Activated CD4-positive, alpha-beta T cell treated with anti-CD3 and anti-CD28 coated beads for 24 hours (primary cell): ENCODE measurements at places on chromosomes 4 and X.

DNA sequence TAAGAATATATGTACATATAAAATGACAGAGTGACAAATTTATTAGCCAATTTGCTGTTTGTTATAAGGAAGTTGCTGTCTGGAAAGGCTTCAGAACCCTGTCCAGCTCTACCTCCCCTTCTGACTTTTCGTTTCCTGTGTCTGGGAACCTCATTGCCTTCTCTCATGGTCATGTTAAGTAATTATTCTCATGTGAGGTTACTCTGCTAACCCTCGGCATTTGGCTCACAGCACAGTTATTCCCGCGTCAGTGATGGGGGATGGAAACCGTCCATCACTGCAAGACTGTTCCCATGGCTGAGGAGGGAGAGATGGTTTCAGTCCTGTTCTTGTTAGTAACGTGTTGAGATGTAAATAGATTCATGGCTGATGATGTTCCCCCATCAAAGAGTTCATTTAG lies 11.9 kb downstream of the EDNRA start:
- DNase-seq = no peak

- no peak for DNase-seq
Observed at GRCh38 chr4:152091405-152091804, 330.6 kb upstream of the GATB start.

- no peak for DNase-seq
Observed at GRCh38 chr4:113468165-113469022, 293.1 kb downstream of the CAMK2D start.

DNA sequence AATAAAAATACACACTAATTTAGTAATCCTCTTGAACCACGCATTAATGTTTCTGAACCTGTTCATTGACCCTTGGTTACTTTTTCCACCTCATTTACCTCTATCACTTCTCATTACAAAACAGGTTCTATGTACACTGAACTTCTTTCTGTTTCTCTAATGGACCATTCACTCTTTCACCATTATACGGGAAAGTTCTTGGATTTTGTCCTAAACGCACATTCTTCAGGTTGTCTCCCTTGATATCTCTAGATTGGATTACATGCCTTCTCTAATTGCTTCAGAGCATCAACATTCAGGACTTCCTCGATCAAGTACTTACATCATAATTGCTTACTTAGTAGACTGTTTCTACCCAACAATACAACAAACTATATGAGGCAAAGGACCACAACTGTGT lies 359.4 kb upstream of the FSTL5 start:
- DNase-seq = no peak

DNA sequence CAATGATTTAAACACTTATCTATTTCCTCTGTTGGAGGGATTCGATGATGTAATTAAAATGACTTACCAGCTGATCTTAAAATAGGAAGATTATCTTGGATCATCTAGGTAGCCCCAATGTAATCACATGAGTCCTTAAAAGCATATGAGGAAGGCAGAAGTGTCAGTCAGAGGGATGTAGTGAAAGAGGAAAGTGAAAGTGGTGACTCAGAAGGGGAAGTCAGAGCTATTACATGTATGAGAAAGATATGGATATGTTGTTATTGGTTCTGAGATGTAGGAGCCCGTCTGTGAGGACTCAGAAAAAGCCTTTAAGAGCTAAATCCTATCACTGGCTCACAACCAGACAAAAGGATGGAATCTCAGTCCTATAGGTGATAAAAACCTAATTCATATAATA lies 456.4 kb downstream of the DACH2 start:
- no peak for DNase-seq

- DNase-seq = no peak
Observed at GRCh38 chr4:24570172-24570571, 14.2 kb downstream of the DHX15 start.

GRCh38 chrX:53483838-53484405 lies 49.8 kb upstream of the HSD17B10 start:
- DNase-seq = no peak

GRCh38 chr4:60744767-60745166 lies 455.4 kb upstream of the ADGRL3 start:
- DNase-seq = no peak

GRCh38 chrX:24985120-24985519 lies 30.6 kb downstream of the ARX start:
- DNase-seq = no peak

DNA sequence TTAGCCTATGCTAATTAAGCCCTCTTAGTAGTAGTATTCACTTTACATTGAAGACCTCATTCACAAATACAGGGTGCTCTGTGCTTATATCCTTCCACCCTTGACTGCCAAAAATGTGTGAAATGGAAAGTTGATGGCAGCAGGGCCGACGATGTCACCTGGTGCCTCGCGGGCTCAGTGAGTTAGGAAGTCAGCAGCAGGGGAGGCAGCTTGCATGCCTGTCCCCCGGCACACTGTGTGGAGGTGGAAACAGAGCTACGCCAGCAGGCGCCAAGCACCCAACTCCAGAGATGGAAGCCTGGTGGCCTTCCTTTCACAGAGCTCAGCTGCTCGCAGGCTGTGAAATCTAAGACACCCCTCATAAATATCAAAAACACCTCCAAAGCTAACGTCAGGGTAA lies 8.4 kb downstream of the MSL3 start:
- DNase-seq = no peak

- peak; percentile 5 for DNase-seq
Observed at GRCh38 chr4:74311696-74312313, 3.5 kb downstream of the EPGN start.

DNA sequence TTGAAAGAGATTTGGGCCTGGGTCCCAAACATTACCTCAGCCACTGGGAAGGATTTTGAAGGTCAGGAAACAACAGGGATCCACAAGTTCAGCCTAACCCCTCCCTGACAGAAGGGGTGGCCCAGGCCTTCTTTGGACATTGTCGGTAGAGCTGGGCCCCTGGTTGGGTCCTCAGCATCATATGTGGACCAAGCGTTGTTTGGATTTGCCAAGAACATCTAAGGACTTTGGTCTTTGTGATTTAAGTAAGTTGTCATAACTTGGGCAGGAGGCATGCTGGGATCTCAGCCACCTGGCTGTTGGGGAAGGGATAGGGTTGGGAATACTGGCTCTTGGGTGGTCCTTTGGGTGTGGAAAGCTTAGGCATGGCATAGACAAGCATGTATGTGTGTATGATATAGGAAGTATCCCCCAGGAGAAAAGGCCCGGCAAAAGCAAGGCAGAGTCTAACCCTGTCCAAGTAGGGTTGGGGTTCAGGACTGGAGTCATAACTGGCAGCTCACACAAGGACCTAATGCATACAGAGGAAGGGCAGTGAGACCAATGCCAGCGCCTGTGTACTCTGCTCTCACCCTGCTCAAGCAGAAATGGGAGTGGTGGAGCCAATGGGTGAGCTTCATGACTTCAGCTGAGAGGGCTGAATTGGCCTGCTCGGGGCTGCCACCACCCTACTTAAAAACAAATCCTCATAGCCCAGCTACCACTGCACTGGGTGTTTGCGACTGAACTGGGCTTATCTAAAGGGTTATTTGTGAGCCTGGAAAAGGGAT lies 102.8 kb downstream of the RTL5 start:
- DNase-seq = no peak

DNA sequence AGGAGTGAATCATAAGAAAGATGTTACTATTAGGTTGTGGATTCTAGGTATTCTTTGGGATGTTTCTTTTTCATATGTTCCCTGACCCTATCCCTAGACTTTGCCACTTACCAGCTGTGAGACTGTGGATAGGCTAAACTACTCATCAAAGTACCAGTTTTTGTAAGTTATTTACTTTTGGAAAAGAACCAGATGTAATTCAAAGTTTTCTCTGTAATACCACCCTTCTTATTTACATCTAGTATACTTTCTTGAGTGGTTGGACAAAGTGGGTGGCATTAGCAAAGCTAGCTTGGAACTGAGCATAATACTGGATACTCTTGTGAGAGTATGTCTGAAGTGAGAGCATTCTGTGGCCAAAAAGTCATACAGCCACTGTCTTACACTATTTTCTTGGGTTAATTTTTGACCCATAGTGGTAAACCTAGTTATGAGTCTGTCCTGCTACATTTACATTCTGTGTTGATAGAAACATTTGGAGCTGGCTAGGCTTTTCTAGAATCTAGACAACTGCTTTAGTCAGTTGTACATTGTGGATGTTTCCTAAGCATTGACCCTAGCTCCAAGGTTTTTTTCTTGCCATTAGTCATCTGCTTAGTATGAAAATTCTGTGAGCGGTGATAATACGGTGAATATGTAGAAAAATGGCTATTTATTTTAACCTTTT lies 41.7 kb downstream of the KDM6A start:
- DNase-seq = no peak

GRCh38 chr4:57073559-57073958 lies 36.6 kb downstream of the IGFBP7 start:
- no peak for DNase-seq

DNA sequence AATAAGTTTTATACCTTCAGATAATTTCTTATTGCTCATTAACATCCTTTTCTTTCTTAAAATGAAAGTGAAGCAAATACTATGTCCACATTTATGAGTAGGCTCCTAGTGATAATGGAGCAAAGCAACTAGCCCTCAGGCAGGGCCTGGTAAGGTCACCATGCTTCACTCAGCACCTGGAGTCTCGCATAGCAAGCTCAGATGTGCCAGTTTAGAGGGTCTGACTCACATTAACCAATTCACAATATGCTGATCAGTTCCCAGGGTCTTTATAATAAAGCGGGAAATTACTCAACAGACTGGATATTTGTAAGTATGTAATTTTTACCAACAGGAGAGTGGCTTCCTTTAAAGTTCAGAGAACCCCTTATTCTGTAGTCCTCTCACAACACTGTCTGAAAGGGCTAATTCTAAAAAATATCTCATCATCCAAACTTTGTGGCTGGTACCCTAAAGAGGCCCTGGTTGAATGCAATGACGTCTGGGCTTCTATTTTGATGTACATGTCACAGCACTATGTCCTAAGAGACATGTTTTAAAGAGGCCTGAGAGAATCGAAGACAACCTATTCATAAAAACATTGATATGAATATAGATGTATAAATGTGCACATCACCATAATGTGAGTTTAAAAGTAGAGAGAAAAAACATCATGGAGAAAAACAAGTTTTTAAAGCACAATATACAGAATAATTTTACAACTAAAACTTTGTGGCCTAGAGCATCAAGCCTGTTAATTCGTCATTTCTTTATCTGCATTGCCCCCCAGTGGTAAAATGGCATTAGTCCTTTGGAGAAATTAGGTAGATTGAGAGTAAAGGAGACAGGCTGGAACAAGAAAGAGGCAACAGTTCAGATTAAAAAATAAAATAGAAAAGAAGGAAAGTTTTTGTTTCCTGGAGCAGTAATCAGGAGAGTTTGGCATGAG lies 44.3 kb downstream of the IL21 start:
- no peak for DNase-seq

- no peak for DNase-seq
Observed at GRCh38 chrX:40485102-40485826, 95.5 kb upstream of the ATP6AP2 start.

DNA sequence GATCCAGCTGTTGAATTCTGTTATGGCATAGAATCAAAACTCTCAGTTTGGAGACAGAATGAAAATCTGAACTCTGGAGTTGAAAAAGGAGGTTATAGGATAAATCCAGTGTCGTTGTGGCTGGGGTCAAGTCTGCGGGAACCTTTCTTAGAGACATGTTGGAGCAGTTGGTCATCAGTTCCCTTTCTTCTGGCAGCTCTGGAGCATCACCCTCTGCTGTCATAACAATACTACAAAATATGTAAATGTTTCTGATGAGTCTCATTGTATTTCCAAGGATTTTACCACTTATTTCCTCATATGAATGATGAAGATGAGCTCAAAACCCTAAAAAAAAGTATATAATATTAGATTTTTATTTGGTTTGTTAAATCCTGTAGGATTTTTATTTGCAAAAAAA lies 7.5 kb downstream of the TLR10 start:
- no peak for DNase-seq

- DNase-seq = no peak
Observed at GRCh38 chrX:41259516-41259915, 74.4 kb upstream of the DDX3X start.

DNA sequence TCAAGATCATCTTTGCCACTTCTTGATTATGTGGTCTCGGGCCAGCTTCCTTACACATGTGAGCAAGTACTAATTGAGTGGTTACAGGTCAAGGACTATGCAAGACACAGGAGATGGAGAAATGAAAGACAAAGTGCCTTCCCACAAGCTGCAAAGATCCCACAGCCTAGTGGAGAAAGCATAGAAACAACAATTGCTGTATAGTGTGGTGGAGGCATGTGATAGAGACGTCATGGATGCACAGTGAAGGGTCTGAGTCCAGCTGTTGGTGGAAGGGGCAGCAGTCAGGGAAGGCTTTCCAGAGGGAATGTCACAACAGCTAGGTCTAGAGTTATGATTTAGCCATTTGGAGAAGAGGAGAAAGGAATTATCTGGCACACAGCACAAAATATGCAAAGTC lies 210.6 kb downstream of the KDR start:
- no peak for DNase-seq

DNA sequence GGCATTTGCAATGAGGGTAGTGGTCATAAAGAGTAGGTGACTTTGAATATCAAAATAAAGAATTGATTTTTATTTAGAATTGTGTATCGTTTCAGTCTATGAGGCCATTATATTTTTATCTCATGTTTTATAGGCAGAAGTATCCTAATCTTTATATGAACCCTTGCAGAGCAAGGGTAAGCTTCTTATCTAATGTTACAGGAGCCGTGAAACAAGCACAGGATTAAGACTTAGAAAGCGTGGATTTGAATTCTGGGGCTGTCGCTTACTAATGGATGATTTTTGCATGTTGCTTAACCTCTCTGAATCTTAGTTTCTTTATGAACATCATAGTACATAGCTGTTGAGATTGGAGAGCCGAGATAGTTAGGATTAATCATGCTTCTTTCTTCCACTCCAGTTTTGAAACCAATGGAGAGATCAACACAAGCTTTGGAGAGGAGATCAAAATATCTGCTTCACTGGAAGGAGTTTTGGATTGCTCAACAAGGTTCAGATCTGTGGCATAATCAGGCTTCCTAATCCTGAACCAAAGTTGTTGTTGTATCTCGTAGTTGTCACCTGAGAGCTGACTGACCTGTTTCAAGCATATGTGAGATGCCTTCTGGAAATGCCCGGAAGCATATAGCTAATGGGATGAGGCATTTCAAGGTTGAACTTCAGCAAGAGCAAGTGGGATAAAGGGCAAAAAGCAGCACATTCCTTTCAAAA lies 166.9 kb upstream of the GK2 start:
- no peak for DNase-seq

DNA sequence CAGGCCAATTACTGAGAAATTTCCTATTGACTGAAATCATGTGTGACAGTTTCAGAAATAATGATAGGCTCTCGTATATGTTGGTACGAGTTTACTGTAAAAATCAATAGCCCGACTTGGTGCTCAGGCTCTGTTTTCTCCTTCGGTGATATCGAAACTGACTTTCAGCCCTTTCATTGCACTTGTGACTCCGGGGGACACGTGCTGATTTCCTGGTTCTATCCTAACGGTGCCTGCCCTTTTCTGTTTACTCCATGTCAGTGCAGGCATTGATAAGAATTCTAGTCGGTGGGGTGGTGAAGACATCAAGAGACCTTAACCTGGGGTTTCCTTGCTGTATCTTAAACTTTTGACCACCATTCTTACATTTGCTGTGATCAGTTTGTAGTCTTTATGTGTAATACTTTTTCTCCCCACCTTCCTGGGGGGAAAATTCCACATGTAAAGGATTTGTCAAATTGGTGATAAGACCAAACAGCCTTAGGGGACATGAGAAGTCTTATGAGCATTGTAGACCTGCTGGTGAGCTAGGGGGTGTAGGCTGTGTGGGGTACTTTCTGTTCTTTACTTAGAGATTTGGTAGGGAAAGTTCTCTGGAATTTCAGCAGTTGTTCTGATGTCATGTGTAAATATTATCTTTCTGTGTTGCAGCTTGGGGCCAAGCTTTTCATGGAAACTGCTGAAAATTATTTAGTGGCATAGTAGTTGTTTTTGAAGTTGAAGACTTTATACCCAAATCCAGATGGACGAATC lies 52.7 kb downstream of the TMEM131L start:
- no peak for DNase-seq
